ENCODE measurements at places on chromosomes 4 and X. TPM values are rescaled to one million over a fixed set of nuclear protein-coding genes. Genes with fewer than 3 reads are reported as not detected.

HSFX3 gene
- total RNA-seq: not detected

PHOX2B gene
- total RNA-seq: not detected

ARHGAP36 gene
- not detected for total RNA-seq

SUPT20HL1 gene
- not detected for total RNA-seq

NDUFA1 gene
- total RNA-seq: 75.1 TPM

UGT2A1 gene
- not detected for total RNA-seq

ARSJ gene
- total RNA-seq: not detected

ODAPH gene
- 0.43 TPM for total RNA-seq

ADAMTS3 gene
- total RNA-seq: not detected

GPR78 gene
- total RNA-seq: not detected

XPNPEP2 gene
- total RNA-seq: 0.24 TPM

PLS3 gene
- 5.1 TPM for total RNA-seq

SSX2 gene
- not detected for total RNA-seq

GDPD2 gene
- total RNA-seq: 0.19 TPM

ARL9 gene
- 0.07 TPM for total RNA-seq

PLAC8 gene
- 41.2 TPM for total RNA-seq

GAGE12H gene
- not detected for total RNA-seq

SCML2 gene
- 2.9 TPM for total RNA-seq

RNF150 gene
- not detected for total RNA-seq

ENPEP gene
- total RNA-seq: 0.36 TPM

MAOB gene
- total RNA-seq: not detected

NELFA gene
- 51.1 TPM for total RNA-seq

CYBB gene
- total RNA-seq: not detected

MFAP3L gene
- 0.12 TPM for total RNA-seq

CRMP1 gene
- not detected for total RNA-seq
